ENCODE measurements at places on chromosomes 16 and 17.

GRCh38 chr17:81954131-81955057 lies 6.6 kb downstream of the NOTUM start:
- no peak for DNase-seq

- no peak for DNase-seq
Measured at GRCh38 chr17:40538019-40538935, 27.0 kb downstream of the CCR7 start.

GRCh38 chr16:58116081-58116480 lies 13.1 kb downstream of the CFAP20 start:
- DNase-seq: no peak

GRCh38 chr17:75778861-75779249 lies 5.8 kb upstream of the UNK start:
- DNase-seq: no peak

DNA sequence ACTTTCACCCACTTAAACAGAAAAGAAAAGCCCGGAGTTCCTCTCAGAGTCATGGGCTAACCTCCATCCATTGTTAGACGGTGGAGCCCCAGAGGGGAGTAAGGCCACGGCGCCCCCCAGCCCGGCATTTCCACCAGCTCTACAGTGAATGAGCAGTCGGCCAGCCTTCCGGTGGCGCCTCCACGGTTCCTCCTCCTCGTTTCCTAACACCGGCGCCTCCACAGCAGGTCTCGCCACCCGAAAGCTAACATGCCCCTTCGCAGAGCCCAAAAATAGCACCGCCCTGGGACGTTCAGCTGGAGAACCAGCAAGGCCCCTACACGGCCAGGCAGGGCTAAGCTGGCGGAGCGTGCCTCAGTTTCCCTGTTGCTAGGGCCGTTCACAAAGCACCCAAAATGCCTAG lies 858 bp downstream of the MMD start:
- DNase-seq: no peak

GRCh38 chr16:72819345-72819744 lies 228.6 kb downstream of the ZFHX3 start:
- DNase-seq: no peak

DNA sequence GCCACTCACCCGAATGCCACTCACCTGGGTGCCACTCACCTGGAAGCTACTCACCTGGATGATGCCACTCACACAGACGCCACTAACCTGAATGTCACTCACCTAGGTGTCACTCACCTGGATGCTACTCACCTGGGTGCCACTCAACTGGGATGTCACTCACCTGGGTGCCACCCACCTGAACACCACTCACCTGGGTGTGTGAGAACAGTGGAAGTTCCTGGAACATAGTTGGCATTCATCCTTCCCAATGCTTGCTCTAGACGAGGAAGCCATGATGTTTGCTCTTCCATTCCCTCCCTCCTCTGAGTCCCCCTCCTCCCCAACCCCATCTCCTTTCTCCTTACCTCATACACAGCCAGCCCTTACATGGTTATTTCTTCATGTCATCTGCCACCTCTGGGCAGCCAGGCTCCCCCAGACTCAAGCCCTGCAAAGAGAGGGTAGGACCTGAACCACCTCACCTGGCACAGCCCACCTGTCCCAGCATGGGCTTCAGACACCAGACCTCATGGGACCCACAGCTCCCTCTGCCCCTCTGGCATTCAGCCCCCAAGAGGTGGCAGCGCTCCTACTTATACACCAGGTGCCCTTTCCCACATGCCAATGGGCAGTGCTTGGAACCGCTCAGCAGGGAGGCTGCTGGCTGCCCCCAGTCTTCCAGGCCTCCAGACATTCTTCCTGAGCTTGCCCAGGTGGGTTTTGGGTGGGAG lies 171.8 kb upstream of the FOXF1 start:
- DNase-seq: no peak

DNA sequence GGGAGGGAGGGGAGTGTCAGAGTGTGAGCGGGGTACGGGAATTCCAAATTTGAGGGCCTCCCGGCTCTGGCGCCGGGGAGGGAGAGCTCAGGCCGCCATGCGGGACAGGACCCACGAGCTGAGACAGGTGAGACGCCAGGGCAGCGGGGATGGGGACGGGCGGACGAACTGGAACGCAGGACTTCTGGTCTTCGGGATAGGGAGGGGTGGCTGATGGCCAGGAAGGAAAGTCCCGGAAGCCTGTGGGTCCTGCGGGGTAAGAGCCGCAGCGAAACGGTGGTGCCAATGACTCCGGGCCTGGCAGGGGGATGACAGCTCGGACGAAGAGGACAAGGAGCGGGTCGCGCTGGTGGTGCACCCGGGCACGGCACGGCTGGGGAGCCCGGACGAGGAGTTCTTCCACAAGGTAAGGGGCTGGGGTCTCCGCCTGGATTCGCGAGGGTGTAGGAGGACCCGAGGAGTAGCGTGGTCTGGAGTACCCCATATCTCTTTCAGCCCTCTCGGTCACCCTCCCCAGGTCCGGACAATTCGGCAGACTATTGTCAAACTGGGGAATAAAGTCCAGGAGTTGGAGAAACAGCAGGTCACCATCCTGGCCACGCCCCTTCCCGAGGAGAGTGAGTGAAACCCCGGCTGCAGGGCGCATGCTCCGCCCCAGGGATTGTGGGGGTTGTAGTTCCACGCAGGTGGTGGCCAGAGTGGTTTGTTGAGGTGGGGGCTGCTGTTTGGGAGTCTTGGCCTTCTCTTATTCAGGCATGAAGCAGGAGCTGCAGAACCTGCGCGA lies 543 bp downstream of the STX4 start:
- peak; percentile 39 for DNase-seq

GRCh38 chr16:65658349-65658748 lies 536.5 kb upstream of the CDH11 start:
- DNase-seq: peak; percentile 91
